Occipital lobe (tissue), 3 donors: ENCODE measurements at places on chromosomes 3 and 15.

DNA sequence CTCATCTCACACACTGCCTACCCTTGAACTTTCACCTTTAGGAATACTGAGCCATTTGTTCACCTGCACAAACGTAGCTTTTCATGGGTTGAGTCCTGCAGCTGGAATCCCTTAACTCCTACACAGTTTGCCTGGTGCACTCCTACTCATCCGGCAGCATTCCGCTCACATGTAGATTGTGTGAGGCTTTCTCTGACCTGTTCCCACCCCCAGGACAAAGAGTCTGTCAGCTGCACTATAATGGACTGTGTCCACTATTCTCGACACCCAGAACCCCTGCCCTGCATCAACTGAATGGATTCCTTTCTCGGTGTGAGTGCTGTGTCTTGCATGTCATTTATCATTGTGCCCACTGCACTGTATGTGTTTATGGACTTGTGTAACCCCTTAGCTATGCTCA lies 54.9 kb downstream of the EPHB3 start:
- no peak for DNase-seq

DNA sequence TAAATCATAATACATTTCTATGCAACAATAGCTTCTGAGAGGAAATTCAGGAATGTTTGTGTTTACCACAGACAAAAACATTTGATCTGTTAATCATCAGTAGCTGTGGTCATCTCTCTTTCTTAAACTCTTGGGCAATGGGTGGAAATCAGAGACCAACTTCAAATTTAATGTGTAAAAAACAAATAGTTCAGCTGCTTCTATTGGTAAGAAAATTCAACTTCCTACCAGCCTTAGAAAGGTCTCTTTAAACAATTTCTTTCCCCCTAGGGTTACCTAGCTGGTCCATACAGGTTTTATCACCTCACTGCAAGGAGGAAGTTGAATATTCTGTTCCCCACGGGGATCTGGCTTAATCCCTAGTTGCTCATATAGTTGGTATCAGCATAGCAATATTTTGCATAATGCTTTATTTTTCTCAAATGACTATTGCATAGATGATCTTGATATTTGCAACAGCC lies 20.3 kb upstream of the PPP4R2 start:
- no peak for DNase-seq

- peak; percentile 64 for DNase-seq
These were observed at the start of gene TRIM59 for GRCh38 chr3:160449636-160450598. TSS of gene TRIM59 (minus strand) at chr3:160449786. CDS start at chr3:160439183, 10,603 bp downstream.

- no peak for DNase-seq
These were observed 177.5 kb upstream of the LPP start for GRCh38 chr3:187976365-187976900.

GRCh38 chr3:134685929-134686802 lies 35.3 kb upstream of the KY start:
- no peak for DNase-seq

- DNase-seq, result no peak
These were observed 28.0 kb upstream of the PLA2G4E start for GRCh38 chr15:42048821-42049200.

- peak; percentile 61 for DNase-seq
These were observed 91.1 kb downstream of the LINGO1 start for GRCh38 chr15:77541421-77542181.

DNA sequence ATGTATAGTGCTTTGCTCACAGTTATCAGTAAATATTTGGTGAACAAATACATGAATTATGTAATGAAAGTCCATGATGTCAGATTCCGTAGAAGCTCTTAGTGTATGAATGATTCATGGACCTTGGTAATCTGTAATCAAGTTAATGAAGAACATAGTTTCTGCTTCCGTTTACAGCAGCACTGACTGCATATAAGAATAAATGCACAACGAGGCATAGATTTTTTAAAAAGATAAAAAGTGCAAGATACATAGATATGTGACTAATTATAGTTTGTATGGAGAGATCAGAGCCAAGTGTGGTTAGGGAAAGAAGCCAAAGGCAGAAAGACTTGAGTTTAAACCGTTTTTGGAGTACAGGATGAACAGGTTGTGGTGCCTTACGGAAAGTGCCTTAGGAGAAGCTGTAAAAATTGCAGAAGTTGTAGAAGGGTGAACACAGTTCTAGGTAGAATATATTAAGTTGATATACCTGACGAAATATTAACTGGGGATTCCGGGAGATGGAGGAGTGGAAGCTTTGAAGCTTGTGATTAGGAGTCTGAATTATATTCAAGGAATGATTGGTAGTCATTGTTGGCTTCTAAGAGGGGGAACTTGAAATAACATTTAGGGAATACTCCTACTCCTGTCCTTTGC lies 293.1 kb downstream of the NLGN1 start:
- no peak for DNase-seq

GRCh38 chr15:52050416-52050815 lies 31.4 kb downstream of the MAPK6 start:
- DNase-seq, result no peak

GRCh38 chr15:71547011-71547410 lies 263.3 kb upstream of the NR2E3 start:
- DNase-seq, result no peak

DNA sequence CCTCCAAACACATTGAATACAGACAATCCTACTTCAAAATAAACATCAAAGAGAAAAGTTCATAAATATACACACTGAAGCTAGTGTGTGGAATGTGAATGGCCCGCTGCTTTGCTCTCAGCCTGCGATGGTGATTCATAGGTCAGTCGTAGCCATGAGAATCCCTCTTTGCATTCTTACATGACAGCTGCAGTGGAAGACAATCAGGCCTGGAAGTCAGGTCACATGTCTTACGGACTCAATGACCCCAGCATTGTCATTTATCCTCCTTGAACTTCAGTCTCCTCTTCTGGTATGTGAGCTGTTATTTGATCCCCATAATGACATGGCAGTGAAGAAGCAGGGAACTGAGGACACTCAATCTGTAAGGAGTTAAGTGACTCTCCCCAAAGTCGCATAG lies 217.8 kb upstream of the EOMES start:
- no peak for DNase-seq
